ENCODE measurements at places on chromosomes 1 and 21. TPM values are rescaled to one million over a fixed set of nuclear protein-coding genes. Genes with fewer than 3 reads are reported as not detected.

Gene PGLYRP4
- 0.27 TPM for total RNA-seq

Gene NBPF6
- 0.21 TPM for total RNA-seq

Gene RAB25
- total RNA-seq = not detected

Gene SHE
- 0.27 TPM for total RNA-seq

Gene PRAMEF15
- not detected for total RNA-seq

Gene RGS4
- 1.6 TPM for total RNA-seq

Gene GNG4
- 3.8 TPM for total RNA-seq

Gene C1orf167
- total RNA-seq = not detected

Gene ARTN
- 1.7 TPM for total RNA-seq

Gene PARS2
- total RNA-seq = 5.5 TPM

Gene NOL9
- 15.4 TPM for total RNA-seq

Gene UQCRH
- 462 TPM for total RNA-seq

Gene ADGRL4
- not detected for total RNA-seq
